ENCODE measurements at places on chromosomes 2 and 18.

GRCh38 chr18:58177004-58177717, 133.1 kb downstream of the NEDD4L start:
- no peak for DNase-seq

DNA sequence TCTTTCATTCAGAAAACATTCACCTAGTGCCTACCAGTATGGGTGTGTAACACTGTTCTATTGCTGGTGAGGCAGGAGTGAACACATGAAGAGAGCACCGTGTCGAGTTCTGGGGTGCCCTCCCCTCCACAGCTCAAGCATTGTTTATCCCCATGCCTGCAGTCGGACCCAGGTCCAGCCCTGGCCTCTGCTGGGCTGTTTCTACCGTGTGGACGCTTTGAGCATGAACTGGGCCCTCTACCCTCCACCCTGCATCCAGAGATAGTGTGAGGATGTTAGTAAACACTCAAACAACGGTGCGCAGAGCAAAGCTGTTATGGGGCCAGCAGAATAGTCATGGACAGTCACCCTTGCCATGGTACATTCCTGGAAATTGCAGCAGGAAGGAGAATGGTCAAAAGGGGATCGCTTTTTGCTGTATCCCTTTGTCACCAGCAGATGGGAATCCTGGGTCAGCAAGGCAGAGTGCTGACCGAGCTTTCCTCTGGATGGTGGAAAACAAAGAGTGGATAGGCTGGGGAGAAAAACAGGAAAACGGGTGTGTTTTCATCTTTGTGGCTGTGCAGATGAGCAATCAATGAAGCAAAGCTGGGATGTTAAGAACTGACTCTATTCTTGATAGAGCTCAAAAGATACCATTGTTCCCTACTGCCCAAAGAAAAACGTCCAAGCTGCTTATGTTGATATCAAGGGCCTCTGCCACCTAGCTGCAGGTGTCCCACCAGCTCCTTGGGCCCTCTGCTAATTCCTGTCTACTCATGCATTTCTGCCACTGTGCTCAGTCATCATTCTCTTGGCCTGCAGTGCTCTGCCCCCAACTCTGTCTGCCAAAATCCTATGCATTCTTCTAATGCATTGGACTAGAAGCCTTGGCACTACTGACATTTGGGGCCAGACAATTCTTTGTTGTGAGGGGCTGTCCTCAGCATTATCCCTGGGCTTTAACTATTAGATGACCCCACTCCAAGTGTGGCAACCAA, 38.7 kb downstream of the REEP1 start:
- DNase-seq = no peak

GRCh38 chr18:3269241-3269913, 7.4 kb downstream of the MYL12B start:
- no peak for DNase-seq

GRCh38 chr18:8657050-8657820, 48.0 kb downstream of the RAB12 start:
- DNase-seq = no peak

- no peak for DNase-seq
Observed at GRCh38 chr2:186659383-186659782, 34.5 kb upstream of the FAM171B start.
